Stimulated activated CD4-positive, alpha-beta T cell treated with anti-CD3 and anti-CD28 coated beads, Interleukin-4, amount 100 ng/mL, for 1 hour (primary cell): ENCODE measurements at places on chromosomes 2 and 18.
A peak's percentile ranks its signal among the peaks of the same experiment; 100 is the strongest.

GRCh38 chr18:32308493-32309120 is 118.8 kb downstream of the MEP1B start:
- no peak for DNase-seq

DNA sequence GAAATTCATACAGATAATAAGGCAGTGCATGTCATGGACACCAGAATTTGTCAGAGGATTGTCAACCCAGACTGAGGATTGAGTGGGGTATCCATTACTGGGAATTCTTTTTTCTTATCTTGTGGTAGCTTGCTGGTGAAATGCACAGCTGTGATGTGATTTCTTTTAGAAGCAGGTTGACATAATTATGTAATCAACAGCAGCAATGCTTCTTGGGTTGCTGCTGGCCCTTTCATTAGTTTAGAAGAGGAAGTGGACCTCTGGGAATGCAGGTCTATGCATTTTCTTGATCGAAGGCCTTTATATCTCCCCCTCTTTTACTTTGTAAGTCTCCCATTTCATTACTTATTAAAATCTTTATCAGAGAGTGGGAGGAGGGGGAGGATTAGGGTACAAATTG is 319.9 kb downstream of the AGPS start:
- DNase-seq: no peak

DNA sequence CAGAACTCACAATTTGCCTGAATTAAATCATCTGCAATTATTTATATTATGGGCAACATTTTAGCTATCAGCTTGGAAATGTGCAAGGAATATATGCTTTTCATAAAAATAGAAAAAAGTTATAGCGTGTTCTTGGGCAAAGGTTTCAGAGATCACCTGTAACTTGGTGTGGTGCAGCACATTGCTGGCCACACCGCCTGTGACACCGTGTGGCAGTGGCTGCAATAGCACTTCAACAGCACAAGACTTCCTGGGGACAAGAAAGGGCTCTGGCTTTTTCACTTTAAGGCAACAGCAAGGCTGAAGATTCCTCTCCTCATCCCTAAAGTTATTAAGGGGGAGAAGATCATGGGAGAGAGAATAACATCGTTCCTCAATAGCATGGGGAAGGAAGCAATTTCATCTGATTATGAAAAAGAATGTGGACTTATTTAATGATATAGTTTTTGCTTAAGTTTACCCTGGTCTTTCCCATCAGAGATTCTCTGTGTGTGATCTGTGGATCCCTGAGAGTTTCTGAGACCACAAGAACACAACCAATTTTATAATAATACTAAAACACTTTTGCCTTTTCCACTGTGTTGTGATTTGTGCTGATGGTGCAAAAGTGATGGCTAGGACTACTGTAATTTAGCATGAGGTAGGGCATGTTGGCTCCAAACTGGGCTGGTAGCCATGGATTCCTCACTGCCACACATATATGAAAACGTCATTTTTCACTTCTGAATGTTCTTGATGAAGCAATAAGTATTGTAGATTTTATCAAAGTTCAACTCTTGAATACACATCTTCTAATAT is 15.0 kb upstream of the SERPINB3 start:
- DNase-seq: no peak

GRCh38 chr2:1509271-1510065 is 96.2 kb downstream of the TPO start:
- no peak for DNase-seq

DNA sequence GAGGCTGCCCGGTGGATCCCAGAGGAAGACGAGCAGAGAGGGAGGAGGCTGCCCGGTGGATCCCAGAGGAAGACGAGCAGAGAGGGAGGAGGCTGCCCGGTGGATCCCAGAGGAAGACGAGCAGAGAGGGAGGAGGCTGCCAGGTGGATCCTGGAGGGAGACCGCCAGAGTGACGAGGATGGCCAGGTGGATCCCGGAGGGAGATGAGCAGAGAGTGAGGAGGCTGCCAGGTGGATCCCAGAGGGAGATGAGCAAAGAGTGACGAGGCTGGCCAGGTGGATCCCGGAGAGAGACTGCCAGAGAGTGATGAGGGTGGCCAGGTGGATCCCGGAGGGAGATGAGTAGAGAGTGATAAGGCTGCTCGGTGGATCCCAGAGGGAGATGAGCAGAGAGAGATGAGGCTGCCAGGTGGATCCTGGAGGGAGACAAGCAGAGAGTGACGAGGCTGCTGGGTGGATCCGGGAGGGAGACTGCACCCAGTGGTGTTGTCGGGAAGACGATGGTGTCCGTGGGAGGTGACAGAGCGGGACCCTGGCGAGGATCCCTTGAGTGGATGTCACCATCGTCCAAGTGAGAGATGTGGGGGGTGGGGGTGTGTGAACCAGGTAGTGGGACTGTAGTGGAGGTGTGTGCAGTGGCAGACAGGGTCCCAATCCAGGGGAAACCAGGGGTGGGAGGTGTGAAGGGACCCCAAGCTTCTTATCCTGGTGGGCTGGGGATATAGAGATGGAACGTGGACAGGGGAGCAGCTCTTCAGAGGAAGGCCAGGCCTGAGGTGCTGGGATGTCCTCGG is 22.3 kb downstream of the DCDC2C start:
- no peak for DNase-seq

- no peak for DNase-seq
These were observed 24.4 kb upstream of the TRPM8 start for GRCh38 chr2:233892793-233893192.

GRCh38 chr2:99397266-99397920 is 60.2 kb downstream of the EIF5B start:
- DNase-seq: no peak

DNA sequence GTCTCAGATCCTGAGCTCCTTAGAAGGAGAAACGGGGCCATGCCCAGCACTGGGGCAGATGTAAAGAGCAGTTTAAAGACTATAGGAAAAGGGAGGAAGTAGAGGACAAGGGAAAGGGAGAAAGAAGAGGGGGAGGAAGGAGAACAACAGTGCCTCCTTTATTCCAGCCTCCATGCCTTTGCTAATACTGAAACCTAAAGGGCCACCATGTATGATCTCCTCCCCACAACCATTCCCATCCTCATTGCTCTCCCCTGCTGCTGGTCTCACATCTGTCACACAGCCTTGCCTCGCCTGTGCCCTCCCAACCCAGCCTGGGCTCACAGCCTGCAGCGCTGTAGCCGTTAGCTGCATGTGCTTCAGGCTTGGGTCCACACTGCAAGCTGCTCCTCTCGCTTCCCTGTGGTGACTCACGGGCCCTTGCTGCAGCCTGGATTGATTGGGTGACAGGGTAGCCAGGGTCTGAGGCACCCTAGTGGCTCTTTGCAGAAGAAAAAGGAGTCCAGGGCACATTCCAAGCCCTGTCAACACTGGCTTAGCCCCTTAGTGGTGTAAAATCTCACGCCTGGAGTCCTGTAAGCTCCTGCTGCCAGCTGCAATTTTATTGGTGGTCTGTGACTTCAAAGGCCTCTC is 281.9 kb downstream of the SRBD1 start:
- DNase-seq: no peak

DNA sequence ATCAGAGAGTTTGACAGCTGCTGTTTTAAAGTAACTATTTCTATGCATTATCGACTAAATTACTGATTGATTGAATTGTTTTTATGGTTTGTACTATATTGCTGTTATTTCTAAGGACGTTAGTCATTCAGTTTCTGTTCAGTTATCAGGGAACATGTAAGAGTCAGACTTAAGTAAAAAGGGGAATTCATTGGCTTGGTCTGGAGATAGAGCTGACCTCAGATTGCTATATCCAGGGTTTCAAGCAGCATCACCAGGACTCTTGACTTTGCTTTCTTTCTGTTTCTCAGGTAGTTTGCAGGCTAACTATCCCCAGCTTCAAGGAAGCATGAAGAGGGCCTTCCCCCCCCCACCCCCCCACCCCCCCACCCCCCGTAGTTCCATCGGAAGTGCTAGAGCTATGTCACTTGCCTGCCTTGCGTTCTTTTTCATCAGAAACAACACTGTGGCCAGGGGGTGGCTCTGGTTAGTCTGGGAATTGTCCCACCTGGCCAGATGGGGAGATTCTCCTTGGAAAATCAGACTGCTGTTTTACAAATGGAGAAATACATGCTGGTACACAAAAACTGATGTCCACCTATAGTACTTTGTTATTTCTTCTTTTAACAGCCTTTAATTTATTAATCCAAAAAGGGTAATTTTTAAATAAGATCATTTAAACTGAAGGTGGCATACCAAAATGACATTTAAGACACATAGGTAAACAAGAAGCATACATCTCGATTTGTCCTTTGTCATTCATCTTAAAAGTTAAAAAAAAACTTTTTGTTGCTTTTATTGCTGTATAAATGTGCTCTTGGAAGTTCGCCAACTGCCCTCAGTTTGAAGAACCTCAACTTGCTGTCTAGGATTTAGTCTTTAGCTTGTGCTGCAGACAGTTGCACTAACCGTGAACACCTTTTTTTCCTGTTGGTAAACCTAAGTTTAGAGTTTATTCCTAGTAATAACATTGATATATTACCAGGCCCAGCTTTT is 9.4 kb downstream of the SMAD4 start:
- no peak for DNase-seq

- DNase-seq: no peak
These were observed 16.4 kb upstream of the MARCHF7 start for GRCh38 chr2:159695795-159696448.

DNA sequence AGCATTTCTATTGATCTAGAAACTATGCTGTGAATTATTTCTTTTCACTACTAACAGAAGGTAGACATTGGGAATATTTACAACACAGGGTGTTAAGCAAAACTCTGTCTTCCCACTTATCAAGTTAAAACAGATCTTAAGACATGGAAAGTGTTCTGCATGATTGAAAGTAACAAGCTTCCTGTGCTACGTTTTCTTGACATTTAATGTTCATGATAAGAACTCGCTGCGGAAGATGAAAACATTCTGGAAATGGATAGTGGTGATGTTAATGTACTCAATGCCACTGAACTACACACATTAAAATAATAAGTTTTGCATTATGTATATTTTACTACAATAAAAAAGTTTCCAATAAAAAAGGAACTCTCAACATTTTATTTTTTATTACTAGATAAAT is 74.4 kb upstream of the SCN7A start:
- no peak for DNase-seq

- DNase-seq: no peak
These were observed 722 bp upstream of the C2orf15 start for GRCh38 chr2:99140860-99141109.

GRCh38 chr2:24382363-24383073 is 22.2 kb upstream of the ITSN2 start:
- peak; percentile 45 for DNase-seq

- DNase-seq: no peak
These were observed 43.0 kb downstream of the SERPINB7 start for GRCh38 chr18:63818212-63818611.

DNA sequence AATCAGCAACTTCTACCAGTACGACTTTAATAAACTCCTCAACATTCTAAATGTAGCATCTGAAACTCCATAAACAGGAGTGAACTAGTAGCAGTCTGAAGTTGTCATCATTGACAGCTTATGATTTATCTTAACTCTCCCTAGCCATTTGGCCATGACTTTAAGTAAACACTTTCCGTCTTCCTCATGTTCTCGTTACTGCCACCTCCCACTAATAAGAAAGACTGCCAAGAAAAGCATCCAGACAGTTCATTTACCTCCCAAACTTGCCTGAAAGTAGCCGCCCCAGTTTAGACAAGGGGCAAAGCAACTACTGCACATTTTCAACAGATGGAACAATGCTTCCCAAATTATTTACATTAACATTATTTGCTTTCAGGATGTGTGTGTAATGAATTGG is 287.5 kb downstream of the OSR1 start:
- DNase-seq: no peak

DNA sequence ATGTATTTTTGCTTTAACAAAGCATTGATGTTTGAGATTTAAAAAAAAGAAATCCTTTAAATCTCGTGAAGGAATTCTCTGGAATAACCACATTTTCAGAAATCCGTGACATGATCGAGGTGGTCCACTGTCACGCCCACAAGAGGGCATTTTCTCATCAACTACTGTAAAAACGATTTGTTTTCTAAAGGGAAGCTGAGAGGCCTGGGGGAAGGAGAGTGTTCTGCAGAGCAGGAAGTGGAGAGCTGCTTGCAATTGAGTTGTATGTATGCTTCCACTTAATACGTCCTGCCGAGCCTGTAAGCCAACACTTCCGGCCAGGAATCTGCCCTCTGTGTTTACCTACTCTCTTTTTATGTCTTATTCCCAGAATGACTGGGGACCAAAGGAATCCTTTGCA is 19.4 kb downstream of the KLHL29 start:
- DNase-seq: no peak

DNA sequence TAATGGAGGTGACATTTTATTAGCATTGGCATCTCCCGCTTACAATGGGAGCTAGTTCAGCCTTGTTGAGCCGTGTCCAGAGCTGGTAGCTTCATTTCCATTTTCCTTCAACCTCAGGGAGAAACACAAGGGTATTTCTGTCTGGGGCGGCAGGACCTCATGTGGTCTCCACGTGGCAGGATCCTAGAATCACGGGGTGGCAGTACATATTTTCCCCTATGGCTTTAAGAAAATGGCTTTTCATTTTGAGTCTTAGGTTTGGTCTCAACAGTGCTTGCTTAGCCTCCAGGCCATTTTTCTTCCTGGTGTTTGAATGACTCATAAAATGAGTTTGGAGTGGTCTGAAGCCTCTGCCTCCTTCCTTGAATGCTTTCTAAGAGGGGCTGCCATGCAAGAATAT is 20.3 kb downstream of the CABLES1 start:
- no peak for DNase-seq
